ENCODE measurements at places on chromosomes 6 and 20.

DNA sequence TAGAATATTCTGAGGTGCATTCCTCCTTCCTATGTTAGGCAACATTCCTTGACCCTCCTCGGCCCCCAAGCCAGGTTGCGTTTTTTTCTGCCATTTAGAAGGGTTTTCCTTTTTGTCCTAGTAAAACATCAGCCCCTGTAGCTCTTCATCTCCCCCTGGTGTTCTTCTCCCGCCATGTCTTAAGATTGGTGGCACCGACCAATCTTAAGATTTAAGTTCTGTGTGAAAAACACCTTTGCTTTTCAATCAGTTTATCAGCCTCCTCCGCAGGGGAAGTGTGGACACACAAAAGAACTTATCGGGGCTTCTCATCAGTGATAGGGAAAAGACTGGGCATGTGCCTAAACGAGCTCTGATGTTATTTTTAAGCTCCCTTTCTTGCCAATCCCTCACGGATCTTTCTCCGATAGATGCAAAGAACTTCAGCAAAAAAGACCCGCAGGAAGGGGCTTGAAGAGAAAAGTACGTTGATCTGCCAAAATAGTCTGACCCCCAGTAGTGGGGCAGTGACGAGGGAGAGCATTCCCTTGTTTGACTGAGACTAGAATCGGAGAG, 719 bp upstream of the EDN1 start:
- DNase-seq, result peak; percentile 78

GRCh38 chr20:41014561-41015088, 14.0 kb upstream of the TOP1 start:
- DNase-seq, result no peak

DNA sequence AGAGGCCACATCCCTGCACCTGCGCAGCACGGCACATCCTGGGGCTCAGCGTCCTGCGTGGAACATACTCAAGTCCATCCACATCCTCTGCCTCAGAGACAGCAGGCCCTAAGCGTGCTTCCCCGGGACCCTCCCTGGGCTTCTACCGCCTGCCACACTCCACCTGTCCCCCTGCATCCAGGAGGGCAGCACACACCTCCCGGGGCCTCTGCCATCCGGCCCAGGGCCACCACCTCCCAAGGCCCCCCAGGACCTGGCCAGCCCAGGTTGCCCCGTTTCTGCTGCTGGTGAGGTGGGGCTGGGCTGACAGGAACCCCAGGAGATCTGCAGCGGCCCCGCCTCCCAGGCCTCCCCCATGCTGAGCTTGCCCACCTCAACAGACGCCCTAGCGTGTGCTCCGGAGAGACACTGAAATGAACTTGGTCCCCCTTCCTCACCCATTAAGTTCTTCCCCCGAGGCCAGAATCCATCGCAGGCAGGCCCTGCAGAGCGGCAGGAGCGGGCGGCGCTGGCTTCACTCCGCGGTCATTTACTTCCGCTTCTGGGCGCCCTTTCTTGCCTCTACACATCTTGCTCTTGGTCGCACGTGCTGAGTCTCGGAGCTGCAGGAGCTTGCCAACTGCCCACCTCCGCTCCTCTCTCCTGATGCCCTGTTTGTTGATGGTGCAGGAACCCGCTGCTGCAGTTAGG, 235.3 kb downstream of the TAF4 start:
- no peak for DNase-seq

GRCh38 chr6:6841571-6841970, 253.1 kb downstream of the LY86 start:
- no peak for DNase-seq

DNA sequence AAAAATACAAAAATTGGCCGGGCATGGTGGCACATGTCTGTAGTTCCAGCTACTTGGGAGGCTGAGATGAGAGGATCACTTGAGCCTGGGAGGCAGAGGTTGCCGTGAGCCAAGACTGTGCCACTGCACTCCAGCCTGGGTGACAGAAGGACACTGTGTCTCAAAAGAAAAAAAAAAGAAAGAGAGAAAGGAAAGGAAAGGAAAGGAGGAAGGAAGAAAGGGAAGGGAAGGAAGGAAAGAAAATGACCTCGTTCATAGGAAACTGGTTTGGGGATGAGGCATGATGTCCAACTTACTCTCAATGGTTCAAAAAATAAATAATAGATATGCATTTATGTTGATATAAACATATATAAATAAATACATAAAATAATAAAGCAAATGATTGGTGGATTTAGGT, 6.8 kb upstream of the BFSP1 start:
- DNase-seq, result no peak

DNA sequence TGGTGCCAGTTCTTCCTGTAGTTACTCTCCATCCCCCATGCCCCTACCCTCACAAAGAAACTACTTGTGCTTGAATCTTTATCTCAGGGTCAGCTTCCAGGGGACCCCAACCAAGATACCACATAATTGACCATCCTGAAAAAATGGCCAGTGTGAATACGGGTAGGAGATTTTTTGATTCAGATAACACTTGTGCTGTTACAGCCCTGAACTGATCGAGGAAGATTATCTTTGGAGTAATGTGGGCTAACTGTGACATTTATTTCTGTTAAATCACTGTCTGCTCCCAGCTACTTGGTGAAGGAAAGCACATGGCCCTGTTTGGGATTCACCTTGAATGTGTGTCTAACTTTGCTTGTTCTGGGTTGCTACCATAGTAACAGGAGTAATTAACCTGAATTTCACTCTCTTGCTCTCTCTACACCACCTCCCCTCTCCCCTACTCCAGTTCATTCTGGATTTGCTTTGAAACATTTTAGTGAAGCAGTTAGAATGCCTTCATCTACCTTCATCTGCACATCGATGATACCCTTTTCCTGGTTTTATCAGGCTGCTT, 219.6 kb upstream of the CHD6 start:
- DNase-seq, result no peak

- DNase-seq, result no peak
Observed at GRCh38 chr20:43761386-43762340, 34.9 kb upstream of the GTSF1L start.

DNA sequence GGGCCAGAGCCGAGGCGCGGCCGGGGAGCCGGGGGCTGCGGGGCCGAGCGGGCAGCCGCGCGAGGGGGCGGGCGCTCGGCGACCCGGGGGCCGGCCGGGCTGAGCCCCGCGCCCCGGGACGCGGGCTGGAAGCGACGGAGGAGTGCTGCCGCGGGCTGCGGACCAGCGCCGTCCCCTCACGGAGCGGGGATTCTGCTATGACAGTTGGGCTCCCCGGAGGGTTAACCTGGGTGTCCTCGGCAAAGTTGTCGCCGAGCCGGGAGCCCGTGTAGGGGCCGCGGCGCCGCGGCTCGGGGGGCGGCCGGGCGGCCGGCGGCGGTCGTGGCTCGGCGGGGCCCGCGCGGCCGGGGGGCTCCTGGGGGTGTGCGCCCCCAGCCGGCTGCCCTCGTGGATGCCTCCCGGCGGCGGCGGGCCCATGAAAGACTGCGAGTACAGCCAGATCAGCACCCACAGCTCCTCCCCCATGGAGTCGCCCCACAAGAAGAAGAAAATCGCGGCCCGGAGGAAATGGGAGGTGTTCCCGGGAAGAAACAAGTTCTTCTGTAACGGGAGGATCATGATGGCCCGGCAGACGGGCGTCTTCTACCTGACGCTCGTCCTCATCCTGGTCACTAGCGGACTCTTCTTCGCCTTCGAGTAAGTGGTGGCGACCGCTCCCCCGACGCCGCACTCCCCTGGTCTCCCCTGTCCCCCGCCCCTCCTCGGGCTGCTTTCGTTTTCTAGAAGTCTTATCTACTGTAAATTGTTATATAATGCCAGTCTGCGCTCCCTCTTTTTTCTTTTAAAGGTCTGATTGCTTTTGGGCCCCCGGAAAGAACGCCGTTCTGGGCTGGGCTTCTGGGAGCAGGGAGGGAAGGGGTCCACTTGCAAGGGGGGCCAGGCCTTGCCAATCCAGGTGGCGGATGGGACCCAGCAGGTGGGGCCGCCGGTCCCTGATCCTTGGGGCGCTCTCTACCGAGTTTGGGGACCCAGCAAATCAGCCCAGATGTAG, 936 bp downstream of the ZDHHC14 start:
- peak; percentile 54 for DNase-seq

DNA sequence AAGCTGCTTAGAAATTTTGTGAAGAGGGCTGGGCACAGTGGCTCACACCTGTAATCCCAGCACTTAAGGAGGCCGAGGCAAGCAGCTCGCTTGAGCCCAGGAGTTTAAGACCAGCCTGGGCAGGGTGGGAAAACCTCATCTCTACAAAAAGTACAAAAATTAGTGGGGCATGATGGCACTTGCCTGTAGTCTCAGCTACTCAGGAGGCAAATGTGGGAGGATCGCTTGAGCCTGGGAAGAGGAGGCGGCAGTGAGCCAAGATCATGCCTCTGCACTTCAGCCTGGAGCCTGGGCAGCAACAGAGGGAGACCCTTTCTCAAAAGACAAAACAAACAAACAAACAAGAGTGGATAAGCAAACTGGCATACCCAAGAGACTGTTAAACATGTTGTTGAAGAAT, 308.3 kb upstream of the ADGRB3 start:
- DNase-seq, result no peak

GRCh38 chr6:70494833-70495232, 71.9 kb upstream of the SDHAF4 start:
- DNase-seq, result no peak

DNA sequence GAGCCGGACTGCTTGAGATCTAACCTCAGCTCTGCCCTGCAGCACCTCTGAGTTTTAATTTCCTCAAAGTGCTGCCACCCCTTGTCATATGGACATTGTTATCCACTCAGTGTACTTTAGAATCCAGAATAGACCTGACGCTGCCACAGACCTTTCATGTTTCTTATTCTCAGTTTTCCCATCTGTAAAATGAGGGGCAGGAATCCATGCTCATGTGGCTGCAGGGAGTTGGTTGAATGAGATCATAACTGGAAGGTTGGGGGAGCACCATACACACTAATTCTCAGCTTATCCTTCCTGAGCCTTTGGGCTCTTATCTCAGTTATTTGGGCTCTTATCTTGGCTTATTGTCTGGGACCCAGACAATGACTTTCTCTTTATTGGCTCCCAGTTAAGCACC, 2.3 kb downstream of the PABPC1L start:
- DNase-seq, result no peak

DNA sequence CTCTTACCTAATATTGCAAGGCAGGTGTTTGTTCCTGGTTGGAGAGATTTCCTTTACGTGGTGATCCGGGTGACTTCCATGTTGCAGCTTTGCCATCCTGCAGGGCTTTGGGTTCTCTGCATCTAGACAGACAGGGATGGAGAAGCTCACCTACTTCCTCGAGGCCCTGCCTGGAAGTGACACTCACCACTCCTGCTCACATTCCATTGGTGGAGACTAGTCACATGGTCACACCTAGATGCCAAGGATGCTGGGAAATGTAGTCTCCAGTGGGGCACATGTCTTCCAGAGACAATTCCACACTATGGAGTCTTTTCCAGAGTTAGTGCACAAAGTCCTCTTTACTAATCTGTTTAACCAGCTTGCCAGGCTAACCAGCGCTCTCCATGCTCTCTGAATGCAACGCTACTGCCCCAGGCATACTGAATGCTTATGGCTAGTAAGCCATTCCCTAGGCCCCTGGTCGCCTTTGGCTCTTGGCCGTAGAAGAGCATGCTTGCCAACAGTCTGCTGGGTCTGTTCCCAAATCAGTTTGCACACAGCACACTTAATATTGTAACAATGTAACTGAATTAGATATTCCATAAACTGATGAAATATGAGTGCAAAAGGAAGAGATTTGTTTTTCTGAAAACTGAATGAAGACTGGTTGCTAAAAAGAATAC, 6.7 kb upstream of the KCNK15 start:
- DNase-seq, result peak; percentile 93

DNA sequence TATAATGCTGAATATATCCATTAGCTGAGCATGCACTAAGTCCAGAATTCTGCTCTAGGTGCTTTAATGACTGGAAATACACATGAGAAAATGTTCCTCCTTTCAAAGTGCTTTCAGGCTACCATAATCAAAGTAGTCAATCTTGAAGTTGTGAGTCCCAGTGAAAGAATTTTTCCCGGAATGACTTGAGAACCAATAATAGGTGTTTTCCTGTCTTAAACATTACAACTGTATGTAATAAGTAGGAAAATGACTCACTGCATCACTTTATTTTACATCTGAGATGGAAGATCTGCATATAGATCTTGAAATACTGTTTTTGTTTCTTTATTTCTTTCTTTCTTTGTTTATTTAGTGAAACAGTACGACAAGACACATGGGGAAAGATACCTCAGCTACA, 437.4 kb upstream of the JAG1 start:
- DNase-seq, result no peak

- DNase-seq, result peak; percentile 14
Observed at GRCh38 chr6:125154118-125154760, 666 bp downstream of the TPD52L1 start.

DNA sequence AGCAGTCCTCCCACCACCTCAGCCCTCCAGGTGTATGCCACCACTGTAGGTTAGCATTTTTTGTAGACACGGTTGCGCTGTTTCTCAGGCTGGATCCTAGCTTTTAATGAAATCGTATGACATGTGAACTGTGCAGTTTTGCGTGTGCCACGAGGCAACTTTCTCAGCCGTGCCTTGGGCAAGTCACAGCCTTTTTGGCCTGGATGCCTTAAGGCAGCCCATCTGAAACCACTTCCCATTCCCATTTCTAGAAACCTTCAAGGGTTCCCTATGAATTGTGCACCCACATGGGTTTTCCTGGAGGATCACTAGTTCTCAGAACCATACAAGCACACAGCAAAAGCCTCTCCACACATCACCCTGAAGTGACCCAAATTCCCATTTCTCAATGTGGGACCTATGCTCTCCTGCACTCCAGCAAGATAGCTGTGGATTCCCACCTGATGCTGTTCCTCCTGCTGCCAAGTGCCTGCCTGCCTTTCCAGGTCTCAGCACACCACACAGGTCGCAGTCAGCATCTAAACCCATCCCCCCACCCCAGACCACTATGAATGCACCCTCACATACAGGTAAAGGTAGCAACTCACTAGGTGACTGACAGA, 28.9 kb downstream of the SNX5 start:
- DNase-seq, result no peak
